ENCODE measurements at places on chromosomes 1 and 21. TPM values are rescaled to one million over a fixed set of nuclear protein-coding genes. Genes with fewer than 3 reads are reported as not detected.

Gene RAB13
- 27.7 TPM for total RNA-seq

Gene GLUL
- total RNA-seq = 400 TPM

Gene ACKR1
- not detected for total RNA-seq

Gene TDRD5
- not detected for total RNA-seq

Gene SLC44A5
- total RNA-seq = 3.2 TPM

Gene S100A3
- 3.5 TPM for total RNA-seq

Gene ACTL8
- total RNA-seq = not detected

Gene ALX3
- total RNA-seq = not detected

Gene RPE65
- total RNA-seq = not detected

Gene KRTAP7-1
- not detected for total RNA-seq

Gene NDUFS5
- total RNA-seq = 200 TPM

Gene NID1
- 21.3 TPM for total RNA-seq

Gene RGSL1
- total RNA-seq = not detected

Gene MR1
- 46.3 TPM for total RNA-seq

Gene CFAP45
- total RNA-seq = not detected

Gene TMPRSS2
- total RNA-seq = 0.83 TPM

Gene KLHDC7A
- not detected for total RNA-seq

Gene C1orf185
- total RNA-seq = not detected

Gene OPTC
- total RNA-seq = not detected

Gene CFHR2
- total RNA-seq = not detected

Gene LCE3E
- not detected for total RNA-seq

Gene LCE1E
- total RNA-seq = not detected

Gene ADAMTSL4
- total RNA-seq = 98.0 TPM

Gene FAM229A
- total RNA-seq = 1.8 TPM

Gene ARHGAP30
- 0.17 TPM for total RNA-seq

Gene TRABD2B
- 1.2 TPM for total RNA-seq

Gene MINDY1
- total RNA-seq = 9.1 TPM

Gene OR2L8
- 0.83 TPM for total RNA-seq

Gene PTPN22
- total RNA-seq = 0.32 TPM

Gene PLA2G2D
- total RNA-seq = not detected
